Caudate nucleus (tissue), 63 donors: ENCODE measurements at places on chromosomes 2 and 18.
A peak's percentile ranks its signal among the peaks of the same experiment; 100 is the strongest.

DNA sequence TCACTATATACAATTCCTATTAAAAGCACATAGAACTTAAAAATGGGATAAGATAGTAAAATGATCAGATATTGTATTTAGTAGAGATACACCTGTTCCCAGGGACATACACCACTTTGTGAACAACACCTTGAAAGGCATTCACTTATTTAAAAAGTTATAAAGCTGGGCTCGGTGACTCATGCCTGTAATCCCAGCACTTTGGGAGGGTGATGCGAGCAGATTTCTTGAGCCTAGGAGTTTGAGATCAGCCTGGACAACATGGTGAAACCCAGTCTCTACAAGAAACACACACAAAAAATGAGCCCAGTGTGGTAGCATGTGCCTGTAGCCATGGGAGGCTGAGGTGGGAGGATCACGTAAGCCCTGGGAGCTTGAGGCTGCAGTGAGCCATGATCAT, 90.9 kb downstream of the RAPGEF4 start:
- no peak for DNase-seq

DNA sequence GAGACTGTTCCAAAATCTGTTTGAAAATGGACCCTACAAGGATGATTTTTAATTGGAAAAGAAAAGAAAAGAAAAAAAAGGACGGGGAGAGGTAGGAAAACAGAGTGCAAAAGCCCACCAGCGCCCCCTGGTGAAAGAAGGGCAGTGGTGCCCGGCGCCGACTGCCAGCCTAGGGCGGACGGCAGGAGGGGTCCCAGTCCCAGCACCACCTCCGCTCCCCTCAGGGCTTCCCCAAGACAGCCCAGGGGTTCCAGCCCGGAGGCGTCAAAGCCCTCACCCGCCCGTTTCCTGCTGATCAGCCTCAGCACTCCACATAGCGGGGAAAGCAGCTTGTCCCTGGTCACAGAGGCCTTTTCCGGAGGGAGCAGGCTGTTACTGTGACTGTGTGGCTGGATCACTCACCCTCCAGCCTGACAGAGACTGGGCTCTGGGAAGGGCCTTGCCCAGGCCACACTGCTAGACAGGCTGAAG, 213.9 kb downstream of the TFCP2L1 start:
- peak; percentile 26 for DNase-seq

DNA sequence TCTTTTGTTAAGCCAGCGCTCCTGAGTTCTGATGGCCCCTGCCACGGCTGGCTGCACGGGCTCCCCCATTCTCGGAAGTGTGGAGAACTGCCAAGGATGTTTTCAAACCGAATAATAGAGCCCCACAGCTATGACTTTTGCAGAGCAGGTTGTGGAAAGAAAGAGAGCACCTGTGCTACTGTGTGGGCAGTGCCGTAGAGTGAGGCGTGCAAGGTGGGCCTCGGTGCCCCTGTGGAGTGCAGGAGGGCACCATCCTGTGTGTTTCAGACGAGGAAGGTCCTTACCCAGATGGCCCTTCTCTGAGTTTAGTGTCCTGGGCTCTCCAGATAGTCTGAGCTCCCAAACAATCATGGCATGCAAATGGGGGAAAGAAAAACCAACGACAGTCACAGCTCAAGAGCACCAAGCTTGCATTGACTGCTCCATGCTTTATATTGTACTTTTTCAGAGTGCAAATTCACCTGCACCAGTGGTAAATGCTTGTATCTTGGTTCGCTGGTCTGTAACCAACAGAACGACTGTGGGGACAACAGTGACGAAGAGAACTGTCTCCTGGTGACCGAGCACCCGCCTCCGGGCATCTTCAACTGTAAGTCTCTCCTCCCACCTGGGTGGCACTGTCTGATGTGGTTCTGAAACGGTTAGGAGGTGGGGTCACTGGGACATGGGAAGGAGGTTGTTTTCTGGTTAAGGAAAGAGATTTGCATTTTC, 219.4 kb downstream of the LDLRAD4 start:
- no peak for DNase-seq

DNA sequence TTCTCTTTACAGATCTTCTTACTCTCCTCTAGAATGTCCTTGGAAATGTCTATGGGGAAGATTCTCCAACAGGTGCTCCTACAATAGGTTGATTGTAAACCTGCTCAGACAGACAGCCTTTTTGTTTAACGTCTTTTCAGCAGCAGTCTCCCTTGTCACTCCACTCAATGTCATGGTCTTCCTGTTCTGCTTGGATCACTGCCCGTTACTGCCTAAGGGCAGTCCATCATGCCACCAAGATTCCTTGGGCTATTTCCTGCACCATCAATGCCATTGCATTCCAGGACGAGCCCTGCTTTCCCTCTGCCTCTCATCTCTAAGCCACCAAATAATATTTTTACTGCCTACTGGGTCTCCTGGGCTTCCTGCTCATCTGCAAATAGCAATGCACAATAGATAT, 97.4 kb upstream of the GALNT5 start:
- DNase-seq, result no peak

DNA sequence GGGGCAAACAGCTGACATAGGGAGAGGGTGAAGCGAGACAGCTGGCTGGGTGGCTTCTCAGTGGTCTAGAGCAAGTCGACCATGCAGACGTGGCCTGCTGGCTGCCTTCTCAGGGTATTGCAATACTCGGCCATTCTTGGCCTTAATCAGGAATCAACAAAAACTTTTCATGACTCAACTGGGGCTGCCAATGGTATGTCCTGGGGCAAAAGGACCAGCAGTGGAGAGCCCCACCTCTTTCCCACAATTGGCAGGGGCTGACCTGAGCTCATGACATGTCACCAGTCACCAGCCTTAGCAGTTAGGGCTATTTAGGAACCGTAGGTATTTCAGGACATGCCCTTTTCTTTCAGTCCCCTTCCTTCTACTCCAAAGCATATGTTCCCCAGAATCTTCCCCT, 19.1 kb downstream of the PLA2R1 start:
- no peak for DNase-seq

DNA sequence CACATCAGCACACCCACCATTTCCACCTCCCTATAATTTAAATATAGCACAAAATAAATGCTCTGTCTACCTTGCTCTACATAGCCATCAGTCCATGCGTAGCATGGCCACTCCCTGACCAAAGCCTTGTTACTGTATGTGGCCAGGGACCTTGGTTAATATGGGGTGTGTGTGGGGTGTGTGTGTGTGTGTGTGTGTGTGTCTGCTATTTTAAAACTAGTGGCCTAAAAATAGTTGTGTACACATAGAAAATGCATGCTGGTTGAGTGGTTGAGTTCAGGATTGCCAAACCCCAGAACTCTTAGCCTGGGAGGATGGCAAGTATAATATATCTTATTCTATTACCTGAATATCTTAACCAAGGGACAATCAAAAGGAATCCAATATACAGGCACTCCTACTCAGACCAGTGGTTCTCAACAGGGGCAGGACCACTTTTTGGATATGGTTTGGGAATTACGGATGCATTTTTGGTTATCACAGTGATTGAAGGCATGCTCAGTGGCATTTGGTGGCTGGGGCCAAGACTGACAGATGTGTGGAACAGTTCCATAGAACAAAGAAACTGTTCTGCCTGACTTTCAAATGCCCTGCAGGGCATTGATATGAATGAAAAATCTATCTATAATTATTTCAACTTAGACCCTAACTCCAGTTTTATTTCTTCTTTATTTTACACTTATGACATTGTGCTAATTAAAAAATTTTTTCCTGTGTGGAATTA, 72.3 kb upstream of the PSME4 start:
- DNase-seq, result peak; percentile 49

- DNase-seq, result no peak
Measured at GRCh38 chr2:157480182-157480961, 36.5 kb upstream of the CYTIP start.

DNA sequence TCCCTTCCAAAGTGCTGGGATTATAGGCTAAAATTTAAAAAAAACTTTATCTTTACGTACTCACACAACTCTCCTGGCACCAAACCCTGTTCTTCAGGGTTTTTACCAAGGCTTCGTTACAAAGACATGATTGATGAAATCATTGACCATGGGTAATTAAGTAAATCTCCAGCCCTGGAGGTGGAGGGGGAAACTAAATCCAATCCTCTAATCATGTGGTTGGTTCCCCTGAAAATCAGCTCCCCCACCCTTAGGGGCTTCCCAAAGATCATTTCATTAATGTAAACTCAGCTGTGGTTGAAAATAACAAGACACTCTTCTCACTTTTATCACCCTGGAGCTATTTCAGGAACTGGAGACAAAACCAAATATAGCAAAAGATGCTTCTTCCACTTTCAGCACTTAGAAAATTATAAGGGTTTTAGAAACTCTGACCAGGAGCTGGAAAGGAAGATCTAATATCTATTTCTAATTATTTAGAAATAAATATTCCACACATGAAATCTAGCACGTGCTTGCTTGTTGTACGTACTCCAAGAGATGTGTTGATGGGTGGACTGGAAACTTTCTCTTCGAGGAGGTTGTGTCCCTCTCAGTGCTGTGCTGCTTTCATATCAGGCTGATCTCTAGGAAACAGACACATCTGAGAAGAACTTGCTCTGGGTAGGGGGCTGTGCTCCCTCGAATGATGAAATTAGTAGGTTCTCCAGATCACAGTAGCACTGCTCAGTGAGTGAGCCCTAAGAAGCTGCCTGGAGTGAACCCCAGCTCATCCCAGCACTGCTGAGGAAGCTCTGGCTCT, 67.2 kb downstream of the SMAD4 start:
- no peak for DNase-seq

- DNase-seq, result no peak
Measured at GRCh38 chr2:51071191-51071590, 39.3 kb upstream of the NRXN1 start.

DNA sequence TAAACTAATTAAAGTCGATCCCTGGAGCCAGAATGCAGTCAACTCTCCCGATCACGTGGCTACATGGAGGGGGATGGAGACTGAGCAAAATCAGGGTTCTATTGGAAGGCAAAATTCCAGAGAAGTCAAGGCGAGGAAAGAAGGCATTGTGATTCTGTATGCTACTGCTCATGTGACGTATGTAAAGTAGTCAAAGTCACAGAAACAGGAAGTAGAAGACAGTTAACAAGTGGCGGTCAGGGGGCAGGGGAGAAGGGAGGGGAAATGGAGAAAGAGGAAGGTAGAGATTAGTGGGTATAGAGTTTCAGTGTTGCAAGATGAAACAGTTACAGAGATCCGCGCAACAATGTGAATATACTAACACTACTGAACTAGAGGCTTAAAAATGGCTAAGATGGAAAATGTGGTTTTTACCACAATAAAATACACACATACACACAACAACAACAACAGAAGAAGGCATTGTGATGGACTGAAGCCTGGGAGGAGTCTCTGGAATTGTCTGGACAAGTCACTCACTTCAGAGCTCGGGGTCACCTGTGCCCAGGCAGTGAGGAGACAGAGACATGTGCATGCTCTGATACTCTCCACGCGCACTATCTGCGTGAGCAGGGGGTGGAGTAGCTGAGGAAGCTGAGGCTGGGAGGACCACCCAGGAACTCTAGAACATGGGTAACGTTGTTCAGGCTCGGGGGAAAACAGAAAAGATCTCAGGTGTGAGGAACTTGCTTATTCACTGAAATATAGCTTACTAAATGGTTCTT, 89.9 kb upstream of the CDCA7 start:
- no peak for DNase-seq

GRCh38 chr2:64825831-64826491, 163.2 kb upstream of the SLC1A4 start:
- DNase-seq, result no peak

- no peak for DNase-seq
Measured at GRCh38 chr2:45908316-45909170, 257.1 kb downstream of the PRKCE start.

GRCh38 chr18:2932247-2933181, 80.4 kb downstream of the LPIN2 start:
- no peak for DNase-seq

- no peak for DNase-seq
Measured at GRCh38 chr2:2826209-2826551, 495.1 kb upstream of the MYT1L start.

- DNase-seq, result no peak
Measured at GRCh38 chr2:161415034-161415986, 787 bp upstream of the TBR1 start.

- no peak for DNase-seq
Measured at GRCh38 chr18:9293948-9294347, 40.6 kb upstream of the TWSG1 start.

DNA sequence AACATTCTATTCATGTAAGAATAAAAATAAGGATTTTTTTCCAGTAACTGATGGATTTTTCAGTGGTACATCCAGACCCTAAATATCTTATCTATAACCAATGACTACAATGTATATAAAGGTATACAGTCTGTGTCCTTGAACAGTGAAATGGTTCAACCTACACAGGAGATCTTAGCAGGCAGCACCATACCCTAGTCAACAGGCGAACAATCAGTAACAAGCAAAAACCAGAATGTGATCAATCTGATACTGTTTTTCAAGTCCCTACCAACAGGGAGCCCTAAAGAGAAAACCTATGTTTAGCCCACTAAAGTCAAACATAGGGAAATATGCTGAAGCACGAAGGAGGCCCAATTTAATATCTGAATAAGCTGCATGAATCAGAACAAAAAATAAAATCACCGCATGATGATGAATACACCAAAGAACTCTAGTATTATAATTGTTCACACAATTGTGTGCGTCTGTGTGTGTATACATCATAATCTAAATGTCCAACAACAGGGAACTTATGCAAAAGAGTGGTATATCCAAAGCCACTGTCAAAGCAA, 26.0 kb downstream of the PTPN2 start:
- no peak for DNase-seq

DNA sequence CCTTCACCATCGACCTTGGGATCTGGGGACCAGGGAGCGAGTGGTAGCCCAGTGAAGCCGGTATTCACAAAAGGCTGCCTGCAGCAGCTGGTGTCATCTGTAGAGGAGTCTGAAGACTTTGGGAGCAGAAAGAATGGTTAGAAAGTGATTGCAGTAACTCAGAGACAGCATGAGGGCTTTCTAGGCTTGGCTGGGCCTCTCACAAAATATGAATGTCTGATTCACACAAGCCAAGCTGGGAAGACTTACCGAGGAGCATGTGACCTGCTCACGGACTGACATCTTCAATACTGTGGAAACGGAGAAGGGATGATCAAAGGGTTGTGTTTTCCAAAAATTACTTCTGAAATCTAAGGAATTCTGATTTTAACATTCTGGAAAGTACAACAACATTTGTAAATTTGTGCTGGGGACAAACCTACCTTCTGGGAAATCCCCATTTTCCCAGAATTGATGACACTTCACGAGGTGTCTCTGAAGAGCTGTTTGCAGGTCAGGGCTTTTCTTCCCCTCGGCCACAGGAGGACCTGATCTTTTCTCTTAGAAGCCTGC, 111.7 kb downstream of the ACOXL start:
- no peak for DNase-seq

DNA sequence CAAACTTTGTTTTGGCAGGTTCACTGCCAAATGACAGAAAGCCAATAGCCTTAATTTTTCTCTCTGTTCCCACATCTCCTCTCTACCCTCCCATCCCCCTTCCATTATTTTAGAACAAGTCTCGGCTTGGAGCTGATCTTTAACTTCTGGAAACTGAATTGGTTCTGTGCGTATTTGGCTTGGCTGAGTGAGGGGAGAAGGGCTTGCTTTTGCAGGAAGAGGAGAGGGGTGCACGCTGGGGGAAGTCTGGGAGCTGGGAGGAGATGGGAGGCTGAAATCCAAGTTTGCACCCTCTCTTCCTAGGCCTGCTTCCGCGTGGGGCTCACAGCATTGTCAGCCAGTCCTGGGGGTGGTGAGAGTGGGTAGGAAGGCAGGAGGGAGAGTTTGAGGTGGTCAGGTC, 176.1 kb upstream of the SPRED2 start:
- DNase-seq, result no peak

- no peak for DNase-seq
Measured at GRCh38 chr2:63078852-63079606, 28.4 kb downstream of the OTX1 start.
